Stimulated activated naive B cell treated with anti-CD40 and anti-IgM and Interleukin-4, amounts not matched to agents 10 μg/mL and 1 μg/mL and 100 μg/mL, for 72 hours (primary cell): ENCODE measurements at places on chromosomes 6 and 20.

DNA sequence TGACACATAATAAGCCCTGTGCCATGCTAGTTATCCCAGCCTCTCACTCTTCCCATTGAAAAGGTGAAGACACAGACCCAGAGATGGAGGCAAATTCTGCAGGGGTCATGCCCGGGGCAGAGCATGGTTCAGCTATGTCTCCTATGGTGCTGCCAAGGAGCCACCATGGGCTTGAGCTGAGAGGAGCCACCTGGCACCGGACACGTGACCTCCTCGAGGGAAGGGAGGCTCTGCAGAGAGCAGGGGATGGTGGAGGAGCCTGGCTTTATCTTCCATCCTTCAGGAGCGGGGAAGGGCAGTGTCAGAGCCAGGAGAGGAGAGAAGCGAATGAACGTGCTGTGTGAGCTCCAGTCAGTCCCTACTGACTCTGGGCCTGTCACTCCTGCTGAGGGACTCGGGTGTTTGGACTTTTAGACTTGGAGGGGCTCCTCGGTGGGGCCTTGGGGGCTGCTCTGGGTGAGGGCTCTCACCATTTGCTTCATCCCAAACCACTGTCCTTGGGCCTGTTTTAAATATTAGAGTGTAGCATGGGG, 11.1 kb upstream of the CCN5 start:
- DNase-seq: no peak

GRCh38 chr6:37068356-37069270, 63.2 kb downstream of the FGD2 start:
- DNase-seq: no peak

DNA sequence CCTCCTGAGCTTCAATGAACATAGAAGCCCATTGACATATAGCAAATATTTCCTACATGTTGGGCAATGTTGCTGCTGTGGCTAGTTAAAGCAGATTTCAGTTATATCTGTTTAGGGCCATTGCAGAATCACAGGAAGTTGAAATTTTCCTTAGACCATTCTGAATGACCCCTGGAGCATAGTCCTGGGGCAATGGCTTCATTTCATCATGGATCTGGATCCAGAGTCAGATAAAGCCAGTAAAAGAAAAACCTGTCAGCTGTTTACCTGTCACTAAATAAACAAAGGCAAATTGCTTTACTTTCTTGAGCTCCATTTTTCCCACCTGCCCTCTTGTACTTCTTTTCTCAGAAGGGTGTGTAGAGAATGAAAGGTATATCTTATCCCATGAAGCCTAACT, 494.0 kb upstream of the MAP3K7 start:
- no peak for DNase-seq

- DNase-seq: no peak
Measured at GRCh38 chr6:31579119-31579505, 3.1 kb downstream of the LTB start.
